ENCODE measurements at places on chromosomes 1 and 21. TPM values are rescaled to one million over a fixed set of nuclear protein-coding genes. Genes with fewer than 3 reads are reported as not detected.

Gene GFI1
- total RNA-seq, result 0.13 TPM

Gene HFM1
- total RNA-seq, result 4.0 TPM

Gene ERICH3
- total RNA-seq, result 0.04 TPM

Gene ADAMTS4
- total RNA-seq, result 7.8 TPM

Gene FCGR3B
- total RNA-seq, result 0.13 TPM

Gene RBM11
- total RNA-seq, result 0.13 TPM

Gene TMEM82
- not detected for total RNA-seq

Gene AUNIP
- total RNA-seq, result 1.1 TPM

Gene CLCA2
- not detected for total RNA-seq

Gene SOD1
- 155 TPM for total RNA-seq

Gene TFF2
- total RNA-seq, result not detected

Gene LCE1F
- not detected for total RNA-seq

Gene ITGB2
- total RNA-seq, result 8.0 TPM

Gene SLC1A7
- not detected for total RNA-seq

Gene SIK1
- total RNA-seq, result 2.7 TPM

Gene TEX38
- not detected for total RNA-seq
